ENCODE measurements at places on chromosomes 7 and 10.

GRCh38 chr10:7551289-7551688 lies 115.5 kb downstream of the ITIH5 start:
- DNase-seq = no peak

DNA sequence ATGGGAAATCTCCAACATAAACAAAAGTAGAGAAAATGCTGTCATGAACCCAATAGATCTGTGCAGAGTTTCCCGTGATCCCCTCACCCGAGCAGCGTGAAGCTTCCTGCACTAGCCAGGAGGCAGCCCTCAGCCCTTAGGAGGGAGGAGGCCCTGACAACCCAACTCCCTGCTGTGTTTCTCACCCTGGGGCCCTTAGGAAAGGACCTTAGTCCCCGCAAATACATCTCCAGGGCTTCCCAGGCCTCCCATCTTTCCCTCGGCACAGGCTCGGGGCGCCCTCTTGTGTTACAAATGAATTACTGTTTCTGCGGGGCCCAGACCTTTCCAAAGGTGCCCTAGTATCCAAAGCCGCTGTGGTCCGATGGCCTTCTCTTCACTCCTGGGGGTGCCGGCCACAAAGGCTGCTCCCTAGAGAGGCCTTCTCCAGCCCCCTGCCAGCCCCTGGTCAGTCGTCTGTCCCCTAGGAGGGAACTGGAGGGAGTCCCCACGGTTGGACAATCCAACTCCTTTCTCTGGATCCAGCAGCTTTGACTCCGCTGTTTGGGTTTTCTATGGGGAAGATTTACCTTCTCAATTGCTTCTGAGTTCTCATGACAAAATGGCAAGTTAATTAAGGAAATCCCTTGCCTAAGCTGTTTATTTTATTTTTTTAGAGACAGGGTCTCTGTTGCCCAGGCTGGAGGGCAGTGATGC lies 49.9 kb upstream of the SH2B2 start:
- DNase-seq = peak; percentile 22

- DNase-seq = no peak
These were observed 176.9 kb downstream of the PTPRN2 start for GRCh38 chr7:158410720-158411119.

DNA sequence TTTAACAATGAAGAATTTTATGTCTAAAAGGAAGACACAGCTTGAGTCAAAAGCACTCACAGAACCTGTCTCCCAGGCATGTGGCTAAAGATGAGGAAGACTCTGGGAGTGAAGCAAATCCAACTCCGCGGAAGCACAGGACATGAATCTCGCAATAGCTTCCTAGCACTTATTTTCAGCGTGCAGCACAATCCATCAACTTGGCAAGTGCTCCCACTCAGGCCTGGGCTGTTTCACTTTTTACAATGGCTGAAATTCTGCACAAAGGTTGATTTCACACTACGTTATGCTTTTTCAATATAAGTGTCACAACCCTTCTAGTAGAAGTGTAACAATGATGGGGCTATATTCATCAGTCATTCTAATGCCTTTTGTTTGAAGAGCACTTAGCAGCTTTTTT lies 180.2 kb downstream of the XPNPEP1 start:
- DNase-seq = no peak

GRCh38 chr10:132536241-132536876 lies 1.2 kb upstream of the INPP5A start:
- DNase-seq = no peak

GRCh38 chr10:37476285-37476684 lies 350.9 kb downstream of the ANKRD30A start:
- DNase-seq = no peak

DNA sequence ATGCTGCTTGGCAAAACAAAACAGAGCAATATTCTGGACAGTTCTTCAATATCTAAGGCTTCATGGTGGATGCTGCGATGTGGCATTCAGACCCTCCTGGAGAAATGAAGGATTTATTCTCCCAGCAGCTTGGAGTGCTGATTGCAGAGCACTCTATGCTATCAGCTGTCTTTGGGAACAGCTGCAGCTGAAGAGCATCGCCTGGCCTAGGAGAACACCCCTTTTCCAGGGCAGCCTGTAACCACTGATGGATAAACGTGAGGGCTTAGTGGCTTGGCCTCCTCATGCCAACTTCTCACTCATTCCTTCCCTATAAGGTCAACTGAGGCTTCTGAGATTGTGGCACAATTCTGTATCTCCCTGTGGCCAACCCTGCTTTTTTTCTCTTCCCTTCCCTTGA lies 638.1 kb upstream of the CNTNAP2 start:
- no peak for DNase-seq

- DNase-seq = no peak
These were observed 5.7 kb downstream of the STK17A start for GRCh38 chr7:43588477-43589132.

GRCh38 chr7:5276611-5277010 lies 6.1 kb upstream of the SLC29A4 start:
- no peak for DNase-seq

DNA sequence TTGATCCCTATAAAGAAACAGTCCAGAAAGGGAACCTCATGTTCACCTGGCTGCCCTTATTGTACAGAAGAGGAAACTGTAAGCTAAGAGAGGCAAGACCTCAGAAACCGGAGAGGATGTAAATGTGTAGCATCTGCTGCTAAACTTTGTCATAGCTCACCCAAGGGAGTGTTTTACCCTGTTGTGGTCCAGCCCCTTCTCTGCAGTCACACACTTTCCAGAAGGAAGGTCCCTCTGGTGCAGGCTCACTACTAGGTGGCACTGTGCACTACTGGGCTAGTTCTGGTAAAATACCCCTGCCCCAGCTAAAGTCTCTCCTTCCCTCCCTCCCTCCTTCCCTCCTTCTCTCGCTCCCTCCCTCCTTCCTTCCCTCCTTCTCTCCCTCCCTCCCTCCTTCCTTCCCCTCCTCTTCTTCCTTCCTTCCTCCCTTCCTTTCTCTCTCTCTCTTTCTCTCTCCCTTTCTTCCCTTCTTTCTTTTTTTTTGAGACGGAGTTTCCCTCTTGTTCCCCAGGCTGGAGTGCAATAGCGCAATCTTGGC lies 42.5 kb upstream of the LCOR start:
- DNase-seq = no peak

DNA sequence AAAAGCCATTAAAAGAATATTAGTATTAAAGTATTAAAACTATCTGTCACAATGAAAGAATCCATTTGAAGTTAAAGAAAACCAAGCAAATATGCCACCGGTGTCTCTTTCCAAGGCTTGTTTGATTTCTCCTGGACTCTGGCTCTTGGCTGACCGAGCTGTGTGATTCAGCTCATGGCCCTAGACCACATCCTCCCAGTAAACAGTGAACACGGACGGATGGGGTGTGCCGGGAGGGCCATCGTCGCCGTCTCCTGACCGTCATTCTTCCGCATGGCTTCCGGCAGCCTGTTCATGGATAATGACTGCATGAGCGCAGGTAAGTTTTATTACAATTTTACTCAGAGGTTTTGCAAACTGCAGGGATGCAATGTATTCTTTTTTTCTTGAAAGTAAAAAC lies 218.5 kb downstream of the DNAJB6 start:
- DNase-seq = no peak

GRCh38 chr10:86655596-86655995 lies 1.2 kb downstream of the OPN4 start:
- no peak for DNase-seq

DNA sequence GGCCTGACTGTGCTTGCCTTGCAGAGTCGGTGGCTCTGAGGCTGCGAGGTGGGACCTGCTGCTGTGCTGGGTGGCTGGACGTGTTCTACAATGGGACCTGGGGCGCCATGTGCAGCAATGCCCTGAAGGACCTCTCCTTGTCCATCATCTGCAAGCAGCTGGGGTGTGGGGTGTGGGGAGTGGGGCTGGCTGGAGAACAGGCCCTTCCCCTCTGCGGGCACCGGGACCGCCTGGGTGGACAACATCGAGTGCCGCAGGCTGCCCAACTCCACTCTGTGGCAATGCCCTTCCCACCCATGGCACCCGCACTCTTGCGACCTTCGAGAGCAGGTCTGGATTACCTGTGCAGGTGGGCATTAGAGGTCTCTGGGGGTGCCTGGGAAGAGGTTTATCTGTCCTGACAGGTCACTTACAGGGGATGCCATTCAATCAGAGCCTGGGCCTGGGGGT lies 10.9 kb downstream of the SCART1 start:
- DNase-seq = no peak

DNA sequence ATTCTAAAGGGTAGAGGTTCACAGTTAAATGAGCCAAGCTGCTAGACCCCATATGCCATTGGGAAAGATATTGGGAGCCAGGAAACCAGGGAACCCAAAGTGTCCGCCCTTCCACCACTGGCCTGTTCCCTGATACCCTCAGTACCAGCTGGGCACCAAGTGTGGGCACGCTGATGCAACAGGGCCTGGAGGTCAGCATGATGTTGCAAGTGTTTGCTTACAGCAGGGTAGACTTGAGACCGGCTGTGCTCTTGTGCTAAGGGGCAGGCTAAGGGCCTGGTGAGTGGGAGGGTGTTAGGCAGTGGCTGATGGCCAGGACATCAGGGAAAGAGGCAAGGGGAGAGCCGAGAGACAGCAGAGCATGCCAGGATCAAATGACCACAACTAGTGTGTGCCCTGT lies 21.0 kb upstream of the MYL7 start:
- no peak for DNase-seq

GRCh38 chr7:144763291-144763690 lies 72.6 kb downstream of the TPK1 start:
- no peak for DNase-seq

DNA sequence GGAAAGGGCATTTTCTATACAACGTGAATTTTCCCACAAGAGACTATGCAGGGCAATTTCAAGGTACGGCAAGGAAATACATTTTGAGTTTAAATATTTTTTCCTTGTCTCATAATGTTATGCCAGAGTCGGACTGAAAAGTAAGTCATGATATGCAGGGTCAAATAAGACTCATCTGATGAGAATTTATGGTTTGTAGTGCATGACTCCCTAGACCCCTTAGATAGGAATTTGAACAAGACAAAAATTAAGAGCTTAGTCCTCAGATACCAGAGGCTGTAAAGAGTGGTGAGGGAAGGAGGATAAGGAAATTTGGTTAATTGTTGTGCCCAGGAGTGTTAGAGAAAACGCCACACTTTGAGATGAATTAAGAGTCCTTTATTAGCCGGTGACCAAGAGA lies 616.6 kb downstream of the XPNPEP1 start:
- DNase-seq = no peak

DNA sequence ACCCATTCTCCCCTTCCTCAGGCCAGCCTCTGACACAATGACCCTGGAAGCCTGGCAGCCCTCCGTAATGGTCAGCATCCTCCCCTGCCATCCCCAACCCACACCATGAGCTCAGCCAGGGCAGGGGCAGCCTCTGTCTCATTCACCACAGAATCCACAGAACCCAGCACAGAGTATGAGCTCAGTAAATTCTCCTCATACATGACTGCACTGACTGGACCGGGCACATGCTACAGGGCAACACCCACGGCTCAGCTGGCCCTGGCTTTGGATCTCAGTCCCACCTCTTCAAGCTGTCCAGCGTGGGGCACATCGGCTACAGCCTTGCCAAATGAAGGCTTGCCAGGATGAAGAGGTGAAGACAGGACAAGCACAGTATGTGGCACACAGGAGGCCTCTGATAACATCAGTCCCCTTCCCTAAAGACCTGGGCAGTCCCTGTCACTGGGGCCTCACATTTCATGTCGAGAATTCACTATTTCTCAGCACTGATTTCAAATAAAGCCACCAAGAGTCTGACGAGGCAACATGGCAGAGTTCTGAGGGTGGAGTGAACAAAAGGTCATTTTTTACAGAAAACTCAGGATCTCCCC lies 7.9 kb downstream of the GPRIN2 start:
- no peak for DNase-seq

DNA sequence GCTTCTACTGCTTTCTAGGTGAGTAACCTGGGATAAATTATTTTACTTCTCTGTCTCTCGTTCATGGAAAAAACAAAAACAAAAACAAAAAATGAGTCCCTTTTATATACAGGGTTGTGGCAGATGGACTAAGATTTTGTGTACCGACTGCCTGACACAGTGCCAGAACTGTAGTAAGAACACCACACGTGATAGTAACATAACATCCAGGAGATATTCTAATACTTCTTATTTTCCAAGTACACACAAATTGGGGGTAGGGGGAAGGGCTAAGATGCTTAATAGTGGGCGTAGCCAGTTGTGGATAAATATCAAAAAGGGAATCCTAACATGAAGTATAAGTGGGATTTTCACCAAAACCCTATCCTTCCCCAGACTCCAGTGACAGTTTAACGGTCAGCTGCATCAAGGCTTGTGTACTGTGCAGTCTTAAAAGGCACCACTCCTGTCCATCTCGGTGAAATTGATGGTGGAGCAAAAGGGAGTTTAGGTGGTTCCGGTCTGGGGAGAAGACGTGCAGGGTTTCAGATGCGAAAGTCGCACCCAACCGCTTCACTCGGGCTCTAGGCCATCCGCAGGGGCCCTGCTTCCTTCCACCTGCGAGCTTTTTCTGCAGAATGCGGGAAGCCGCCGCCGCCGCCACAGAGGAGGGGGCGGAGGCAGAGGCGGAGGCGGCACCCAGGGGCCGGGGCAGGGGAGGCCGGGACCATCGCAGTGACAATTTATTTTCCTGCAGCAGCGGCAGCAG lies at the start of gene STAMBPL1:
Gene STAMBPL1, plus strand, starts transcription at position 712 of the 748 bp plus-strand sequence. CDS start 21,464 bp downstream, outside the sequence.
- peak; percentile 62 for DNase-seq
